GM23248 (cell line): ENCODE measurements at places on chromosomes 6 and 20. TPM values are rescaled to one million over a fixed set of nuclear protein-coding genes. Genes with fewer than 3 reads are reported as not detected.

The WFDC12 gene
- total RNA-seq, result not detected in 2 replicates

The XKR7 gene
- not detected in 2 replicates for total RNA-seq

The JPH2 gene
- total RNA-seq, result 7.8 and 9.7 TPM in 2 replicates

The DDX43 gene
- 0.11 and 0.13 TPM in 2 replicates for total RNA-seq

The GGT7 gene
- 9.2 and 10.2 TPM in 2 replicates for total RNA-seq

The RIN2 gene
- total RNA-seq, result 48.0 and 48.3 TPM in 2 replicates

The RBM24 gene
- total RNA-seq, result 7.3 and 7.9 TPM in 2 replicates

The LRFN2 gene
- not detected in 2 replicates for total RNA-seq

The HINT3 gene
- total RNA-seq, result 20.5 and 21.8 TPM in 2 replicates

The DXO gene
- 24.2 and 31.0 TPM in 2 replicates for total RNA-seq

The DEFB115 gene
- total RNA-seq, result not detected in 2 replicates

The C4A gene
- total RNA-seq, result 4.8 and 5.3 TPM in 2 replicates

The BPI gene
- total RNA-seq, result not detected in 2 replicates

The CASS4 gene
- 11.4 and 19.2 TPM in 2 replicates for total RNA-seq

The MRAP2 gene
- total RNA-seq, result 0.89 and 1.3 TPM in 2 replicates

The CD40 gene
- 1.8 and 2.5 TPM in 2 replicates for total RNA-seq
